ENCODE measurements at places on chromosomes 4 and X.

DNA sequence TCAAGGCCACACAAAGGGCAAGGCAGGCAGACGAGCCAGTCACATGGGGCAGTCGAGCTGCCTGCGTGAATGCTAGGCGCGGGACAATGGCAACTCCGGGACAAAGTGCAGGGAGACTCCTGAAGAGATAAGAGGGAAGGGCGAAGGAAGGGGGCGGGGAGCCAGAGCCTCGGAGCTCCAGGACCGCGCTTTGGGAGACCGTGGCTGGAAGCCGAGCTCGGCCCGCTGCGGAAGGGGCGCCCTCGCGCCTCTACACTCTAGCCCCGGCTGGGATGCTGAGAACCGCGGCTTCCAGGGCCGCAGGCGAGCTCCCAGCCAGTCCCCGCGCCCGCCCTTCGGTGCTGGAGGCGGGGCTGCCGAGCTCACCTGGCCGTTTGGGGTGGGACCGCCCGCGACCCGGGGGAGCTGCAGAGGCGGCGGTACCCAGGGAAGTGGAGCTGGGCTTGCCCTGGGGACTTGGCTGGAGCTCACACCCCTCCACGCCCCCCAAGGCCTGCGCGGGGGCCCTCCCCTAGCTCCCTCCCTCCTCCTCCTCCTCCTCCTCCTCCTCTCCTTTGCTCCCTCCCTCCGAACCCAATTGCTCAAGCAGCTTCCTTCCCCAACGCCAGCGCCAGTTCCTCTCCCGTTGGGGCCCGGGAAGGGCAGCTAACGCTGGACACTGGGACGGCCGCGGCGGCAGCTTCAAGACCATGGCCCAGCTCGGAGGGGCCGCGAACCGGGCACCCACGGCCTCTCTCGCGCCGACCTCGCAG lies at the start of gene SOWAHD:
TSS of gene SOWAHD (plus strand) at position 610 of the 752 bp plus-strand sequence. CDS start at position 690, 80 bp downstream.
- DNase-seq = peak; percentile 83

DNA sequence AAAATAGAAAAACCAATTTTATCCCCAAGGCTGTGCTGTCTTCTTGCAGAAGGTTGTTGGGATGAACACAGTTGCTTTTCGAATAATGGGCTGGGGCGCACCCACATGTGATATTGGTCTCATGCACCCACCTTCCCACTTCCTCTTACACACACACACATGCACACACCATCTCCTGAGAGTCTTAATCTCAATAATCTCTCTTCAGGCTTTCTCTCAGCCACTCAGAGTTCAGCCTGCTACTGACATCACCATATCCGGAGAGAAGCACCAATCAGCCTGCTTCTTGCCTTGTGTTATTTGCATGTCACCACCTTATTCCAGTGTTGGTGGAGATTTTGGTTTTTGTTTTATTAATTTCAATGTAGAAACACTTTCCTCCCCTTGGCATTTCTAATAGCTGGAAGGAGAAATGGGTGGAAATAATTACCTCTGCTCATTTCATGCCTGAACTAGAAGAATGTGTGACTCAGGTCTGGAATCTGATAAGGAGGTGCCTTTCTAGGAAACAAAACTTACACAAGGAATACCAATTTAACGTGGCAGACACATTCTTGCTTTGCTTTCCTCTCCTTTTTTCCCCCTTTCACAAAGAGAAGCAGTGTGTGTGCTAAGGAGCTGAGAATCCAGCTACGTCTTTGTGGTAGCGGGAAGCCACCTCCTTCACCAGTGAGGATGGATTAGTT lies 400.2 kb downstream of the MID1IP1 start:
- DNase-seq = no peak

DNA sequence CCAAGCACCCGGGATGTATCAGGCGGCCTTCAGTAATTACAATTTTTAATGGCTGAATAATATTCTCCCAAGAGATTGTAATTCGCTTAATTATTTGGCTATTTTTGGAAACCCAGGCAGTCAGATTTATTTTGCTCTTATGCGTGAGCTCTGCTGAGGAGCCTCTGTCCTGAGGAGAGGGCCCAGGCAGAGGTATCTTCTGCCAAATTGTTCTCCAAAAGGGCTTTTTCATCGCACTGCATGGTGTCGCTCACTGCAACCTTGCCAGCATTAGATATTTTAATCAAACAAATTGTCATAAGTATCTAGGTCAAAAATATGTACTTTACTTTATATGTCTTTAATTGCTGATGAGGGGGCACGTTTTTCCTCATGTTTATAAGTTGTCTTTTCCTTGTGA lies 5.8 kb downstream of the ATP2B3 start:
- DNase-seq = no peak

- no peak for DNase-seq
Measured at GRCh38 chr4:152806501-152807125, 26.9 kb downstream of the ARFIP1 start.

DNA sequence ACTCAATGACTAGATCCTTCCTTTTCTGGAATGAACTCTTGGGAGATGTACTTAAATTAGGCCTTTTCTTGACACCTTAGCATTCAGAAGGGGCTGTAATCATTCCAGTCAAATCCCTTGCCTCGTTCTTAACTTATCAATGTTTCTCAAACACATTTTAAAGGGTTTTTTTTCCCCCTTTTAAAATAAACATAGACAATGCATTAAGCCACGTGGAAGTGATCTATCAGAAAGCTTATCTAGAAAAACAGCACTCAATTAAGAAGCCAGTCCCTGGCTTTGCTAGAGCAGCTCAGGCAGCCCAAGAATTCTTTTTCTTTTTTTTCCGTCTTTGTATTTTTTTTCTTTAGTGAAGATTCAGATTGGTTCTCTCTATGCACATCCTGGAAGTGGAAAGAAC lies 118.2 kb downstream of the PCDH7 start:
- no peak for DNase-seq
